Stimulated activated CD8-positive, alpha-beta memory T cell treated with anti-CD3 and anti-CD28 coated beads, Interleukin-4, amount 100 ng/mL, for 48 hours (primary cell): ENCODE measurements at places on chromosomes 3 and 15.

DNA sequence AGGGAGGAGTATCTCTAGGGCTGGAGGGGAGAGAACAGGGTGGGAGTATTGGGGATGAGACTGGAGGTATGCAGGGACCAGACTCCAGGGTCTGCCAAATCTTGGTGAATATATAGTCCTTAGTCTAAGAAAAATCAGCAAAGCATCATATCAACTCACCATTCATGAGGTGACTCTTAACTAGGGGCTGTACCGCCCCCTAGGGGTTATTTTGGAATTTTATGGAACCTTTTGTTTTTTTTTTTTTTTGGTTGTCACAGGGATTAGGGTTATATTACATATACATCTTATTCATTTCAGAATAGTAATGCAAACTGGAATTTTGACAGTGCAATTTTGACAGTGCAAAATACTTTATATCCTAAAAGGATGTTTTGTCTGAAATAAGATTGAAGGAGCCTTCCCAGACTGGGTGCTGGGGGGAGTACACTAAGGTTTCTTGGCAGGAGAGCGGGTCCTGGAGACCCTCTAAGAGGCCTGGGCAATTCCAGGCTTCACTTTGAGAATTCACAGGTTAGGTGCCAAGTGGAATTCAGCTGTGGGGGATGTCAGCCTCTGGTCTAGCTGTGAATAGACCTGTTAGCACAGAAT, 7.5 kb downstream of the CMTM7 start:
- DNase-seq = no peak

DNA sequence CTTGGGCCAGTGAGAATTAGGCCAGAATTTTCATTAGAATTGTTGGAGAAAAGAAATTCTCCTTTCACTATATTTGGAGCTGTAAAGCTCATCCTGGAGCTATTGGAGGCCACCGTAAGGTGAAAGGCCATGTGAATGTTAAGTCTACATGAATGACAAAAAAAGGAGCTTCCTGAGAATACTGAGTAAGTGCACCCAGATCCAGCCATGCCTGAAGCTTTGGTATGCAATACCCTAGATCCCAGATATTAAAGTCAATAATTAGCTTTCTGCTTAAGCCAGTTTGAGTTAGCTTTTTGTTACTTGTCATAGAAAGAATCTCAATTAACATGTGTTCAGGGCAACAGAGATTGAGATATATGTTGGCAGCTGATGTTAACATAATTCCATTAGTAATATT, 172.4 kb downstream of the NR1D2 start:
- no peak for DNase-seq

DNA sequence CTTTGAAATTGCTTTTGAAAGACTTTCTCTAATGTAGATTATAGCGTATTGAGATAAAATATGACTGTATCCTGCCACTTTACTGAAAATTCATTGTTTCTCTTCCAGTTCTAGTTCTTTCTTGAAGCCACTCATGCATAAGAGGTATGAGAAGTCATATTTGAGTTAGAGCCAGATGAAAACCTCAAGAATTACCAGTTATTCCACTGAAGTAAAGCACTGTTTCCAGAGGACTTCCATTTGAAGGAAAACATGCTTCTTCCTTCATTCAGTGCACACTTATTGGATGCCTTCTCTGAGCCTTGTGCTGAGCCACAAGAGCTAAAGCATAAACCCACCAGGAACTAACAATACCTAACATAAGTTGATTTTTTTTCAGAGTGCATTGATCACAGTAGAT, 513.4 kb downstream of the ZNF385D start:
- no peak for DNase-seq

DNA sequence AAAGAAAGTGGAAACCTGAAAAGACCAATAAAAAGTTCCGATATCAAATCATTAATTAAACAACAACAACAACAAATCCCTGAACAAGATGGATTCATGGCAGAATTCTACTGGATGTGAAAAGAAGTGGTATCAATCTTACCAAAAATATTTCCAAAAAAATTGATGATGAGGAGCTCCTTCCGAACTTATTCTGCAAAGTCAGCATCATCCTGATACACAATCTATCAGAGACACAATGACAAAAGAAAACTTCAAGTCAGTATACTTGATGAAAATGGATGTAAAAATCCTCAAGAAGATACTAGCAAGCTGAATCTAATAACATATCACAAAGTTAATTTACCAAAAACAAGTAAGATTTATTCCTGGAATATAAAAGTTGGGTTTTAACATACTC, 881.8 kb downstream of the SI start:
- no peak for DNase-seq

DNA sequence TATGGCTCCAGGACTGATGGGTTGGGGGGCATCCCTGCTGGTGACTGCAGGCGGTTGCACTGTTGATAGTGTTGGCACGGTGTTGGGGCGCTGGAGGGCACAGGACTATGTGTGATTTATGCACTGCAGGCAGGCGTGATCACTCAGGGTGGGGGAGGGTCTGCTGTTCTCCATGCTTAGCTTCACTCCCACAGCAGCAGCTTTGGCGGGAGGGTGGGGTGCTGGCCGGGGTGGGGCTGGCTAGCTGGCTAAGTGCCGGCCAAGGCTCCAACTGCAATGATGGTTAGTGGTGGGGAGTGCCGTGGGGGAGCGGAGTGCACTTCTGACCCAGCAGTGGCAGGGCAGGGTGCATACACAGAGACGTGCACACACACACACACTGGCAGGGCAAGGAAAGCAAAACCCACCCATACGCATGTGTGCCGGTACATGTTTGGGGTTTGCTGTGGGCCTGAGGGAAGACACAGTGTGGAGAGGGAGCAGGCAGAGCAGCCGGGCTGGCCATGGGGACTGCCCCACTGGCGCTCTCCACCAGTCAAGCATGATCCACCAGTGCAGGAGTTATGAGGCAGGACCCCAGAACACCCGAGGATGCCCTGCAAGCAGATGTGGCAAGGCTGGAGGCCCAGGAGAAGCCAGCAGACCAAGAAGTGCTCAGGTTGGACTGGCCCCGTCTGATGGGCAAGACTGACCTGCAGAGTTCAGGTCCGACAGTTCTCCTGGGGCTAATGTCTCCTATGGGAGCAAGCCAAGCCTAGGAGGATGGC, 16.5 kb upstream of the FGF7 start:
- no peak for DNase-seq
